Adrenal gland (tissue), 19 donors: ENCODE measurements at places on chromosomes 12 and 14. TPM values are rescaled to one million over a fixed set of nuclear protein-coding genes. Genes with fewer than 3 reads are reported as not detected.

ACADS gene
- 65.7 TPM for total RNA-seq

VCPKMT gene
- 3.9 TPM for total RNA-seq

ANO2 gene
- total RNA-seq, result 1.1 TPM

MDP1 gene
- 42.1 TPM for total RNA-seq

NYNRIN gene
- 6.8 TPM for total RNA-seq

GALNT8 gene
- not detected for total RNA-seq
